Activated T-cell treated with anti-CD3 and anti-CD28 coated beads, Interleukin-2, amount 50 U/mL, for 72 hours (primary cell): ENCODE measurements at places on chromosomes 4 and X. TPM values are rescaled to one million over a fixed set of nuclear protein-coding genes. Genes with fewer than 3 reads are reported as not detected.

The EXOC1L gene
- not detected for total RNA-seq

The ZDHHC15 gene
- total RNA-seq = 0.44 TPM

DNA sequence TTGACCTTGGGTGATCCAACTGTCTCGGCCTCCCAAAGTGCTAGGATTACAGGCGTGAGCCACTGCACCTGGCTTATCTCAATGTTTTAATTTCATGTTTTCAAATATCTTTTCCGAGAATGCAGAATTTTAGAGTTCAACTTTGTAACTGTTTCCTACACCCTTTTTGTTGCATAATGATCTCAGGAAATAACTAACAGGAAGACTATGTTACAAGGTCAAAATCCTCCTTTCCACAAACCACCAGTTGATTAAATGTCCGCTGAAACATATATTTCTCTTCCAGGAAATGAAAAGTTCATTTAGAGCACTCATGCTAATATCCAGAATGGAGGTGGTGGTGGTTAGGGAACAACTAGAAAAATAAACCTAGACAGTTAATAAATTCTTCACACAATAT lies 377.8 kb downstream of the PPP4R3C start:
- no peak overlapping the region for H3K4me3 ChIP-seq
- no peaks in the 10 kb centered on the region for H3K36me3 ChIP-seq
- H3K27me3 ChIP-seq = no peaks in the 10 kb centered on the region
- no peaks in the 10 kb centered on the region for H3K4me1 ChIP-seq

- H3K4me3 ChIP-seq = no peak overlapping the region
- H3K27ac ChIP-seq = no peak overlapping the region
- no peaks in the 10 kb centered on the region for H3K27me3 ChIP-seq
- DNase-seq = no peak
- H3K36me3 ChIP-seq = no peaks in the 10 kb centered on the region
These were observed 30.4 kb downstream of the KIT start for GRCh38 chr4:54687887-54688841.
